ENCODE measurements at places on chromosomes 3 and 15.

DNA sequence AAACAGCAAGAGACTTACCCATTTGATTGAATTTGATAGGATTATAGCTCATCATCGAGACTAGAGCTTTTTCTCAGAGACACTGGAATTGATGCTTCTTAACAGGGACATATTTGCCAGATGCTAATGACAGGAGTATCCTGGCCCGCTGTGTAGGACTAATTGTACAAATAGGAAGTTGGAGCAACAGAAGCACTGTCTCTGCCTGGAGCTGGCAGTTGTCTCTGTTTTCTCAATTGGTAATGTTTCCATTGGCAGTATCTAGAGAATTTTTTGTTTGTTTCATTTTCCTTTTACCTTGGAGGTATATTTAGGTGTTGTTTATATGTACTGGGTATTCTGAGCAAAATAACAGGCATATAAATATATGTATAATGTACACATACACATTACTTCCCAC, 8.9 kb upstream of the PCOLCE2 start:
- no peak for DNase-seq

GRCh38 chr15:88048237-88048636, 208.3 kb downstream of the NTRK3 start:
- DNase-seq: no peak

GRCh38 chr3:62823461-62824050, 51.7 kb downstream of the CADPS start:
- no peak for DNase-seq

DNA sequence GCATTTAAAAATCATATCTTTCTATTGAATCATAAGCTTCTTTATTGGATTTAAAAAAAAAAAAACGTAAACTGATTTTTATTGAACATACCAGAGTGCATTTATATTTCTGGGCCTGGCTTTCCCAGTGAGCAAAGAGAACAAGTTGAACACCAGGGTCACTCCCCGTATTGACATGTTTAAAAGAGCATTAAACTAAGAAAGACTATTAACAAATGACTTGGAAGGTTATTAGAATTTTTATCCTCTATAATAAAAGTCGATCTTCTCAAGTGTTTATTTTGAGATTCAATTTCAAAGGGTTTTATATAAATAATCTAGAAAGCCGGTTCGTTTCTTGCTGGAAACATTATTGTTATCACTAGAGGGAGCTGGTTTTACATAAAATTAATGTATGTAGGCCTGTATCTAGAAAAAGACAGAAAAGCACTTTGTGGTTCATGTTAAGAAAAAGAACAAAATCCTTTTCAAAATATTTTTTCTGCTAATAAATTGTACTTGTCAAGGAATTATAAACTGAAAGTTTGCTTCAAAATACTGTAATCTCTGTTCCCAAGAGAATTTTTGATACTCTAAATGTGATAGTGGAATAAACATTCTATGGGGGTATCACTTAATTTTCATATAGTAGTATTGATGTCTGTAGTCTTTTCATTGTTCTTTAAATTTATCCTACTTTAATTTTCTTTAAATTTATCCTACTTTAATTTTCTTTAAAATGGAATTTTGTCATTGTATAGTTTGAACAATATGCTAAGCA, 321.8 kb upstream of the MME start:
- peak; percentile 5 for DNase-seq

DNA sequence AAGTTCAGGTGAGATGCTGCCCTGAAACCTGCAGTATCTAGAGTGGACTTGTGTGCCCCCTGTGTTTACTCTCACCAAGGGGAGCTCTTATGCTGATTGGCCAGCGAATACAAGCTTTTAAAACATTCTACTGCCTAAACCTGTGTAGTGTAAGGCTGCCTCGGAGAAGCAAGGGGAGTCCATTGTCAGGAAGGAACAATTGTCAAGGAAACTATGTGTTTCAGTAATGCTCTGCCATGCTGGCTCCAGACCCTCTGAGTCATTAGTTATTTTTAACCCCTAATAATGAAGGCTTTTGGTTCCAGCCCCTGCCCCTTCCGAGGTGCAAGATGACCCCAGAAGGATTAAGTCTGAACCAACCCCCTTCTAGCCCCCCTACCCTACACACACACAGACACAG, 66.1 kb upstream of the CHMP2B start:
- DNase-seq: no peak

GRCh38 chr15:61530769-61531168, 301.7 kb upstream of the RORA start:
- DNase-seq: no peak

DNA sequence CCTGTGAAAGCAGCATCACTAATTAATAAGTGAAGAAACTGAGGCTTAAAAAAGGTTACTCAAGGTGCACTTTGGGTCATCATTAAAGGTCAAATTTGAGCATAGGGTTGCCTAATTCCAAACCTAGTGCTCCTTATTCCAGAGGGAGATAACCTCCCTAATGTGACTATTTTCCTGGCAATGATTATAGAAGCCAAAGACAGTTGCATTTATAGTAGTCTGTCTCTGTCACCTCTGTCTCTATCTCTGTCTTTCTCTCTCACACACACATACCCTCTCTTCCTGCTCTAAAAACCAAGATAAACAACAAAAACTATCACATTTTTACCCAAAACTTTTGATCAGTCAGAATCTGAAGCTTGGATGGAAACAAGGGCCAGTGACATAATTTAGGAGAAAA, 172.0 kb upstream of the LMCD1 start:
- no peak for DNase-seq

DNA sequence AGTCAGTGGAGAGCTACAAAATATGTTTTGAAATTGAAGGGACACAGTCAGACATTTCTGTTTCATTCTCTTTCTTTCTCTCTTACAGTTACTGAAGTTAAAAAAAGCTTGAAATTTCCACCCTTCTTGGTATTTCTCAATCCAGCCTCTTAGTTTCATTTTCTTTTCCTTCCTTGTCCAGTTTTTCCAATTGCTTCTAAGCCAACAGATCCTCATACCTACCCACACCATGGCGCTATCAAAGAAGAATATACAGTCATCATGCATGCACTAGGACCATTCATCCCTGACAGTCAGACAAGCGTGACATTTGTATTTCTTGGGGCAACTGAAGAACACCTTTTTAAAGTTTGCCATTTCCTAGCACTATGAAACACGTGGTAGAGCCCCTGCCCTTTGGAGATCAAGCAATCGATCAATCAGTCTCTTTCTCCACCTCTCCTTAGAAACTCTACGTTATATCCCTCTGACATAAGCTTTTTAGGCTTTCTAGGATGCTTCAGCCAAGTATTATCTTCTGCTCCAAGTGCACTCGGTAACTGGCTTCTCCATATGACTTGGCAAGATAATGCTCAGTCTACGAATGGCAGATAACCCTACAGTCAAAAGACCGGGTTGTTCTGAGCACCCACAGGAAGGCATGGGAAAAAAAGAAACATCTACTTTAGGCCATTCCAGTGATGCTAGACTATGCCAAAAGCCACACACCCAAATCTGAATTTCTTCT, 65.4 kb downstream of the FBN1 start:
- DNase-seq: peak; percentile 16

GRCh38 chr3:49283997-49284396, 7.0 kb upstream of the C3orf62 start:
- no peak for DNase-seq

- DNase-seq: no peak
These were observed 176.3 kb downstream of the ZNF621 start for GRCh38 chr3:40701016-40701588.

- DNase-seq: peak; percentile 94
These were observed 36.3 kb downstream of the LRTM1 start for GRCh38 chr3:54891540-54891897.

- DNase-seq: peak; percentile 21
These were observed 6.6 kb upstream of the ADGRG7 start for GRCh38 chr3:100602506-100603444.

DNA sequence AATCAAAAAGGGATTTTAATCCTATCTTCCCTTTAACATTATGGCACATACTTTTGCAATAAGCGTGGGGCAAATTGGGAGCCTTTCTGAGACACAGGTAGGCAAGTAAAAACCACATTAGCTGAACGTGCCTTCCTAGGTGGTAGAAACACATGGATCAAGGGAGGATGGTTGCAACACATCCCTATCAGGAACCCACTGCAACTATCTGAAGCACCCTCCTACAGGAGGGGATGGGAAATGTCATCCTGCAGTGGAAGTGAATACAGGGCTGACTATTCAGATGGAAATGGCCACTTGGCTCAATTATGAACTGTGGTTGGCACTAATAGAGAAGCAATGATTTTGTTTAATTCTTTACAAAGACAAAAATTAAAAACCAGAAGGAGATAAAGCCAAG, 826.3 kb downstream of the FHIT start:
- DNase-seq: no peak

- no peak for DNase-seq
These were observed 69.4 kb downstream of the OSBPL10 start for GRCh38 chr3:31911643-31912042.

DNA sequence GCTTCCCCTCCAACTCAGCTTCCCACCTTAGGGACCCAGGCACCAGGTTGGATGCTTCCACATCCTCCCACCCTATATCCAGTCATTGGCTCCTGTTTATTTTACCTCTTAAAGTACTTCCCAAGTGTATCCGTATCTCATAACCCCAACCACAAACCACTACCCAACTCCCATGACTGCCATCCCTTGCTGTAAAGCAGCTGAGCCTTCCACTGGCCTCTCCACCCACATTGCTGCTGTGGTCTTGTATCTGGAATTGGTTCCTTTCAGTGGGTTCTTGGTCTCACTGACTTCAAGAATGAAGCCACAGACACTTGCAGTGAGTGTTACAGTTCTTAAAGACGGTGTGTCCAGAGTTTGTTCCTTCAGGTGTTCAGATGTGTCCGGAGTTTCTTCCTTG, 79.8 kb upstream of the HRH1 start:
- DNase-seq: no peak

DNA sequence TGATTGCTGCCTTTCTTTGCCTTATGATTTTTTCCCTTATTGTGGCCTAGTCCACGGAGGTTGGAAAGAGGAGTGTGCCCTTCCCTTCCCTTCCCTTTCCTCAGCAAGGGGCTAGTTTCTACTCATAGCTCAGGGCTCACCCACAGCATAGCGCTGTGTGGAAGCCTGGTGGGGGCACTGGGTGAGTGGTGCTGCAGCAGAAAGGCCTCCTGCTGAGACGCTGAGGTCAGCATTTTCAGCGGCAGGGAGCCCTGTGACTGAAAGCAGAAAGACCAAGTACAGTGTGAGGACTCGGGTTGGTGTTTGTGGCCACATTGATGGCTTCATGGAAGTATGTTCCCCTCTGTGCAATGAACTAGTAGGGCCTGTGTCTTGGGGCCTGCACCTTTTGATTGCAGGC, 21.9 kb downstream of the CACNA1D start:
- DNase-seq: no peak

- no peak for DNase-seq
These were observed 14.4 kb downstream of the TYRO3 start for GRCh38 chr15:41573396-41573795.

DNA sequence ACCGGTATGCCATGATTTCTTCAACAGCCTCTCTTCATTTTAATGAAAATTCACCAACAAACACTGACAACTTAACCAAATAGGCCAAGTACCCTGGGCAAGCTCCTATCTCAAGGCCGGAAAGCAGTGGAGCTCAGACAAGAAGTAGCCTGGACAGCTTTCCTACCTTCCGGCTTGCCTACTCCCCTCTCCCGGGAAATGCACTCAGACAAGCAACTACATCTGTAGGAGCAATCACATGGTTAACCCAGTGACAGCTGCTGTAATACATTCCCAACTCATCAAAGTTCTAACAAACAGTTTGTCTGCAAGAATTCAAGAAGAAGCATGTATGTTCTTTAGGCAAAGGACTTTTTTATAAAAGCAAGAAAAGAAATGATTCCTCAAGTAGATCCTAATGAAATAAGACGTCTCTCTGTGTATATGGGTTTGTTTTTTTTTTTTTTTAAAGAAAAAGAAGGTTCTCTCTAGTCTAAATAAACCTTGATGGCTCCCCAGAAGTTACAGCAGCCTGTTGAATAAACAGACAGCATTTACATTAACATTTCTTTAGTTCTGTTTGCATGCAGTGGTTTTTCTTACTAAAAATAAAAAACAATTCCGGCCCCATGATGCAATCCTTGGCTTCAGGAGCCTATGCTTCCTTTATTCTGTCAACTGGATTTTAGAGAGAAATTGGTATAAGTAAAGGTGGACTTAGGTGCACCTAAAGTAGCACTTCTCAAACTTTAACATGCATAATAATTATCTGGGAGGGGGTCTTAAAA, 278.7 kb downstream of the NEK10 start:
- no peak for DNase-seq

- no peak for DNase-seq
These were observed 26.3 kb downstream of the ITGA11 start for GRCh38 chr15:68405378-68406250.

- no peak for DNase-seq
These were observed 34.7 kb upstream of the TUBGCP5 start for GRCh38 chr15:23073890-23074646.

Measured in kidney glomerular epithelial cell (primary cell).